ENCODE measurements at places on chromosomes 16 and 17.

- no peak overlapping the region for H3K4me3 ChIP-seq
- H3K27me3 ChIP-seq, result no peaks in the 10 kb centered on the region
- no peak for DNase-seq
- peak overlapping the region; percentile 78 for H3K27ac ChIP-seq
- peaks cover 85% of the 10 kb centered on the region for H3K4me1 ChIP-seq
Observed at GRCh38 chr16:11576427-11577289, 10.1 kb downstream of the LITAF start.

GRCh38 chr17:72393553-72393952, 272.7 kb downstream of the SOX9 start:
- H3K27ac ChIP-seq, result no peak overlapping the region
- no peaks in the 10 kb centered on the region for H3K36me3 ChIP-seq
- peaks cover 3% of the 10 kb centered on the region for H3K27me3 ChIP-seq

- H3K4me1 ChIP-seq, result peaks cover 73% of the 10 kb centered on the region
- no peaks in the 10 kb centered on the region for H3K27me3 ChIP-seq
- H3K4me3 ChIP-seq, result peak overlapping the region; percentile 41
Observed at GRCh38 chr17:78817123-78817522, 23.5 kb downstream of the USP36 start.

- no peak within 1 kb of the TSS for H3K4me3 ChIP-seq
- H3K27ac ChIP-seq, result no peak within 1 kb of the TSS
- DNase-seq, result no peak
- peaks cover 10% of the 10 kb centered on the region for H3K27me3 ChIP-seq
- H3K4me1 ChIP-seq, result no peaks in the 10 kb centered on the region
- H3K36me3 ChIP-seq, result no peaks in the 10 kb centered on the region
Observed at GRCh38 chr17:55510986-55511721, at the start of gene SMIM36. Gene SMIM36, minus strand, starts transcription at chr17:55511452.

GRCh38 chr17:82018152-82018988, 4.3 kb downstream of the CENPX start:
- no peak overlapping the region for H3K4me3 ChIP-seq
- peak overlapping the region; percentile 22 for H3K27ac ChIP-seq
- H3K36me3 ChIP-seq, result peaks cover 30% of the 10 kb centered on the region
- H3K27me3 ChIP-seq, result no peaks in the 10 kb centered on the region

- H3K4me1 ChIP-seq, result no peaks in the 10 kb centered on the region
- no peak overlapping the region for H3K4me3 ChIP-seq
- no peaks in the 10 kb centered on the region for H3K27me3 ChIP-seq
- no peak overlapping the region for H3K27ac ChIP-seq
- peaks cover 9% of the 10 kb centered on the region for H3K36me3 ChIP-seq
Observed at GRCh38 chr17:60959696-60960095, 282.0 kb downstream of the BCAS3 start.

GRCh38 chr17:35607239-35607847, 20.2 kb downstream of the AP2B1 start:
- peaks cover 85% of the 10 kb centered on the region for H3K36me3 ChIP-seq
- H3K4me3 ChIP-seq, result no peak overlapping the region
- no peaks in the 10 kb centered on the region for H3K27me3 ChIP-seq
- no peak overlapping the region for H3K27ac ChIP-seq
- H3K4me1 ChIP-seq, result peaks cover 4% of the 10 kb centered on the region

GRCh38 chr17:3879186-3879585, 13.7 kb downstream of the CAMKK1 start:
- peaks cover 60% of the 10 kb centered on the region for H3K36me3 ChIP-seq
- no peak overlapping the region for H3K27ac ChIP-seq
- H3K4me3 ChIP-seq, result no peak overlapping the region
- no peak for DNase-seq

GRCh38 chr16:89093602-89094251, at the start of gene ACSF3:
Gene ACSF3, plus strand, starts transcription at chr16:89093852. Its CDS starts 6,830 bp downstream, at chr16:89100682.
- peak within 1 kb of the TSS; percentile 89 for H3K4me3 ChIP-seq
- peaks cover 49% of the 10 kb centered on the region for H3K4me1 ChIP-seq
- H3K27me3 ChIP-seq, result peaks cover 25% of the 10 kb centered on the region
- H3K36me3 ChIP-seq, result peaks cover 41% of the 10 kb centered on the region
- peak; percentile 87 for DNase-seq

GRCh38 chr16:67114793-67115192, 5.1 kb downstream of the PHAF1 start:
- no peaks in the 10 kb centered on the region for H3K27me3 ChIP-seq
- peak overlapping the region; percentile 26 for H3K27ac ChIP-seq
- H3K4me1 ChIP-seq, result peaks cover 44% of the 10 kb centered on the region

- no peak for DNase-seq
- no peak overlapping the region for H3K4me3 ChIP-seq
- no peaks in the 10 kb centered on the region for H3K27me3 ChIP-seq
- H3K4me1 ChIP-seq, result peaks cover 5% of the 10 kb centered on the region
- H3K36me3 ChIP-seq, result peaks cover 24% of the 10 kb centered on the region
Observed at GRCh38 chr17:8368193-8368592, 8.3 kb downstream of the KRABD2 start.

GRCh38 chr17:4725646-4726310, 5.5 kb upstream of the MED11 start:
- no peak overlapping the region for H3K27ac ChIP-seq
- peaks cover 31% of the 10 kb centered on the region for H3K4me1 ChIP-seq
- DNase-seq, result no peak

DNA sequence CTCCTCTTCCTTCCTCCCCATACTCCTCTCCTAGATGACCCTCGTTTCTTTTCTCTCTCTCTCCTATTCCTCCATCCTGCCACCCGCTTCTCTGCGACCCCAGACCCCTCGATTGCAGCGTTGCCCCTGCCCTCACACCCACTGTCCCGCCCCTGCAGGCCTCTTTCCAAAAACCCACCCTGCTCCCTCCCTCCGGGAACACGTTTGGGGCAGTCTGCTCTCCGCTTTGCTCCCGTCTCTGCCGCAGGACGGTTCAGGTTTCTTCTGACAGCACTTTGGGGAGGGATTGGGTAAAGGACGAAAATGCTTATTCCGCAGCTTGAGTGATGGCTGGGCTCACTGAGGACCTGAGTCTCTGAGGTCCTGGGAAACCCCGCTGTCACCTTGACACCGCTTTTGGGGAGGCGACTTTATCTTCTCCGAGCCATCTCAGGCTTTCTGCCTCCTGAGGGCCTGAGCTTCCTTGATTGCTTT, 690 bp downstream of the NDE1 start:
- no peaks in the 10 kb centered on the region for H3K27me3 ChIP-seq
- H3K4me3 ChIP-seq, result peak overlapping the region; percentile 99
- DNase-seq, result peak; percentile 61
- H3K4me1 ChIP-seq, result peaks cover 40% of the 10 kb centered on the region

GRCh38 chr17:7056386-7056785, 12.5 kb upstream of the SLC16A11 start:
- no peak overlapping the region for H3K4me3 ChIP-seq
- no peak overlapping the region for H3K27ac ChIP-seq
- peaks cover 25% of the 10 kb centered on the region for H3K4me1 ChIP-seq
- DNase-seq, result no peak
- no peaks in the 10 kb centered on the region for H3K36me3 ChIP-seq
- no peaks in the 10 kb centered on the region for H3K27me3 ChIP-seq

DNA sequence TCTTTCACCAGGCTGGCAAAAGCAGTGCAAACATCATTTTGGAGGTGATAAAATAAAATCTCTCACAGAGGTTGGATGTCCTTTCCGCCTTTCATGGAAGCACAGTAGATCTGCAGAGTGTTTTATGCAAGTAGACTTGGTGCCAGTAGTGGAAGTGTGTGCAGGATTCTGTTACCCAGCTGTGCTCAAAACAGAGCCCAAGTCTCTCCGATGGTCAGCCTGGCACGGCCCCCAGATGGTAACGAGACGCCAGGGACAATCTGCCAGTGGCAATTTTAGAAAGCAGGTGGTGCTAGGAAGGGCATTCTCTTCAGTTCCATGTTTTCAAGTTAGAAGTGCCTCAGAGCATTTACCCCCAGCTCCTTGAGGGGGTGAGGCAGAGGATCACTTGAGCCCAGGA, 1.5 kb upstream of the MTHFSD start:
- H3K36me3 ChIP-seq, result peaks cover 37% of the 10 kb centered on the region
- H3K4me3 ChIP-seq, result peak overlapping the region; percentile 94
- DNase-seq, result no peak
- H3K27ac ChIP-seq, result no peak overlapping the region
- H3K27me3 ChIP-seq, result peaks cover 29% of the 10 kb centered on the region

- H3K27me3 ChIP-seq, result no peaks in the 10 kb centered on the region
- no peak for DNase-seq
Observed at GRCh38 chr17:2889256-2889655, 93.0 kb downstream of the RAP1GAP2 start.

All from activated T-cell treated with anti-CD3 and anti-CD28 coated beads, Interleukin-2, amount 50 U/mL, for 24 hours (primary cell).